ENCODE measurements at places on chromosomes 5 and 9. TPM values are rescaled to one million over a fixed set of nuclear protein-coding genes. Genes with fewer than 3 reads are reported as not detected.

DNA sequence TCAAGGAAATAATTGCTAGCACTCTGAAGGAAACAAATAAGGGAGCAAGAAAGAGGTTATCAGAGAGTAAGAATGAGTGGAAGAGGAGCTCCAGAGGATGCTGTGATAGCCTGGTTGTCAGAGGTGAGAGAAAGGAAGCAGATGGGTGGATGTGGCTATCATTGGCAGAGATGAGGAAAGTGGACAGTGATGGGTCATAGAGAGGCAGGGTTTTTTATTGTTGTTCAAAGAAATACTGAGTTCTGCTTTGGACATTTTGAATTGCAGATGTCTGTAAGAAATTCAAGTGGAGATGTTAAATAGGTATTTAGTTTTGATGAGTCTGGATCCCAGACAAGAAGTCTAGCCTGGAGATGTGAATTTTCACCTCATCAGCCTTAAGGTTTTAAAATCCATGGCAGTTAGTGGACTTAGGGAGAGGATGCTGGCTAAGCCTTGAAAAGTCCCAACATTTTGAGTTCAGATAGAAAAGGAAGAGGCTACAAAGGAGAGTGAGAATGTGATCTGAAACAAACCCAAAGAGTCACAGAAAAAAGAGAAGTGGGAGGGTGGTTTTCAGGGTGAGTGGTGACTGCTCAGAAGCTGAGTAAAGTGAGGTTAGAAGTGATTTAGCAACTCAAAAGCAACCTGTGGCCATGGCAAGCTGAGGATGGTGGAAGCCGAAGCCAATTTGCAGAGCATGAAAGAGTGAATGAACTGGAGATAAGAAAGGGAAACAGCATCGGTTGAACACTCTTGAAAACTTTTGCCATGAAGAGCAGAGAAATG, 50.4 kb downstream of the PPIC start:
- DNase-seq = no peak

ANKRD31 gene
- 2.7 TPM for total RNA-seq

- DNase-seq = no peak
Observed at GRCh38 chr9:94872083-94872833, 145.8 kb downstream of the AOPEP start.

SNCAIP gene
- not detected for total RNA-seq

- no peak for DNase-seq
Observed at GRCh38 chr5:77213601-77214000, 3.1 kb downstream of the PDE8B start.

PCDHB8 gene
- not detected for total RNA-seq

SPINK5 gene
- total RNA-seq = not detected

QRFP gene
- total RNA-seq = not detected

RIC1 gene
- total RNA-seq = 30.1 TPM

- DNase-seq = peak; percentile 43
Observed at GRCh38 chr5:87411973-87412629, 629 bp downstream of the CCNH start.
